DMS79 (cell line): ENCODE measurements at places on chromosomes 2 and 18.

GRCh38 chr2:69226903-69227302 is 160.1 kb downstream of the GFPT1 start:
- DNase-seq, result no peak

DNA sequence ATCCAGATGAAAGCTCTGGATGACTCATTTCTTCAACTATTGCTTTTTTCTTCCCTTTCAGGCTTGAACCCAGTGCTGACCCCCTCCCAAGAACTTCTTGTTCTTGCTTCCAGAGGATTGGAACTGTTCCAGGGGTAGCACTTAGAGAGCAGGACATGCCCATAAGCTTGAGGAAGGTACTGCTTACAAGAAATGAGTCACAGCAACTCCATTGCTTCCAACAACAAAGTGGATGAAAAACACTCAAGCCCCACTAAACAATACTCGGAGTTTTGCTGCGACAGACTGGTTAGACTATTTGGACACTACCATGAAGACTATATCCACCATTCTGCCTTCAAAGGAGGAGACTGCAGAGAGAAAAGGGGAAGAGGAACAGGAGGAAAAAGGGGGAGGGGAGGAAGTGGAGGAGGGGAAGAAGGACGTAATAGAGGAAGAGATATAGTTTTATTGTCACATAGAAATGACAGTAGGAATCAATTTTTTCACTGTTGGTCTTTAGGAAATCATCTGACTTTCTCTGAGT is 1.6 kb upstream of the EPC2 start:
- no peak for DNase-seq

DNA sequence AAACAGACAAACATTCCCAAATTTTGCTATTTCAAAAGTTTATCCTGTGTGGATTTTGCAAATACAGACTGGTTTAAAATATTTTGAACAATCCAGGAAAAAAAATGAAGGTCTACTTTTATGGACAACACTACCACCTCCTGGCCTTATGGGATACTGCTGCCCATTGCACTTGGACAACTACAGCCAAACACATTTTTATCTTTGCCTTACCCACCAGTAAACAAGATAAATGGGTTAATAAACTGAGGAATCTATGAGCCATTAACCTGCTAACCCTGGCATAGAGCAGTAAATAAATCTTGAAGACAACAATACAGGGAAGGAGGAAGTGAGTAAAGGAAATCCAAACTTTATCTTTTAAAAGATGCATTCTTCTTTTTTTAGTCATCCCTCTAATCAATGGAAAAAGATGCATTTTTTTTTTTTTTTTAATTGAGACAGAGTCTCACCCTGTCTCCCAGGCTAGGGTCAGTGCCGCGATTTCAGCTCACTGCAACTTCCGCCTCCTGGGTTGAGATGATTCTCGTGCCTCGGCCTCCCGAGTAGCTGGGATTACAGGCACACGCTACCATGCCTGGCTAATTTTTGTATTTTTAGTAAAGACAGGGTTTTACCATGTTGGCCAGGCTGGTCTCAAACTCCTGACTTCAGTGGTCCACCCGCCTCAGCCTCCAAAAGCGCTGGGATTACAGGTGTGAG is 2.1 kb upstream of the SPIRE1 start:
- DNase-seq, result no peak

- peak; percentile 22 for DNase-seq
Observed at GRCh38 chr2:240437861-240438809, 2.7 kb downstream of the GPC1 start.

GRCh38 chr2:158004126-158004764 is 97.4 kb upstream of the UPP2 start:
- no peak for DNase-seq

DNA sequence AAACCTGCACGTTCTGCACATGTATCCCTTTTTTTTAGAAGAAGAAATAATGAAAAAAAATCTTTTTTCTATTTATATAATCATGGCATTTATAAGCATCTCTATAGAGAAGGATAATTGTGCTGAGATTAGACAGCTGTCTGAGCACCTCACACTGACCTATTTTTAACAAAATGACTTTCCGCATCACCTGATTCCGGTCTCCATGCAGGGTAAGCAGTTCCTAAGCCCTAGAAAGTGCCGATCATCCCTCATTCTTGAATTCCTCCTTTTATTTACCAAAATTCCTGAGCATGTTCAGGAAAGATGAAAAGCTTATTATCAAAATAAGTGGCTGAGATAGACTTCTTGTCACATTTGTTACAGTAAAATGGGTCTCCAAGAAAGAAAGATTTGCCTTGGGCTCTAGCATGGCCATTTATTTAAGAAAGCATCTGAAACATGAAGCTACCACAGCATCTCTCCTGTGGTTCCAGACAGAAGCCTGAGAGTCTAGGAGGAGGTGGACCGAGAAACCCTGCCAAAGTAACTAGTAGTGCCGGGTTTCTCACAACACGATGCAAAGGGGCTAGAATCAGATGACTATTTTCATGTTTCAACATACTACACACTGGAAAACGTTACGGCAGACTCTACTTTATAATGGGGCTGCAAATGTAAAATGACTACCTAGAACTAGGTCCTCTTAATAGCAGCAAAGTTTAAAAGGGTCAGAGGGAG is 670 bp downstream of the GKN1 start:
- no peak for DNase-seq

- no peak for DNase-seq
Observed at GRCh38 chr18:71028285-71028762, 739.5 kb downstream of the SOCS6 start.

GRCh38 chr2:148132412-148132811 is 111.5 kb downstream of the MBD5 start:
- DNase-seq, result no peak

- DNase-seq, result no peak
Observed at GRCh38 chr2:36403675-36404230, 48.2 kb downstream of the CRIM1 start.
